ELF-1 (cell line): ENCODE measurements at places on chromosomes 2 and 18.

DNA sequence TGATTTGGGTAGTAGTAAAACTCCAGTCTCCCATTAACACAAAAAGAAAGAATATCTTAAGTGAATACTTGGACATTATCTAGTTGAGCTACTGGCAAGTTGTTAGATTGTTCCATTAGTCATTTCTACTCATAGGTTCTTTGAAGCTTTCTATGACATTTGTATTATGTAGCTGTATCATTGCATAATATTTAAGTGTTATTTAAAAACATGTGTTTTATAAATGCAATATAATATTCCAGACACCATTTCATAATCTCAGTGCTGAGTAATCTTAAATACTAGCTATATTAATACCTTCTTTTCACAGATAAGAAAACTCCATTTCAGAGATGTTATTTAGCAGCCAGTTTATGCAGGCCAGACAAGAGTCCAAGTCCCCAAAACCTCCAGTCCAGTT lies 271.9 kb downstream of the NCKAP5 start:
- DNase-seq = no peak

GRCh38 chr2:68590702-68591101 lies 52.7 kb upstream of the PROKR1 start:
- no peak for DNase-seq

DNA sequence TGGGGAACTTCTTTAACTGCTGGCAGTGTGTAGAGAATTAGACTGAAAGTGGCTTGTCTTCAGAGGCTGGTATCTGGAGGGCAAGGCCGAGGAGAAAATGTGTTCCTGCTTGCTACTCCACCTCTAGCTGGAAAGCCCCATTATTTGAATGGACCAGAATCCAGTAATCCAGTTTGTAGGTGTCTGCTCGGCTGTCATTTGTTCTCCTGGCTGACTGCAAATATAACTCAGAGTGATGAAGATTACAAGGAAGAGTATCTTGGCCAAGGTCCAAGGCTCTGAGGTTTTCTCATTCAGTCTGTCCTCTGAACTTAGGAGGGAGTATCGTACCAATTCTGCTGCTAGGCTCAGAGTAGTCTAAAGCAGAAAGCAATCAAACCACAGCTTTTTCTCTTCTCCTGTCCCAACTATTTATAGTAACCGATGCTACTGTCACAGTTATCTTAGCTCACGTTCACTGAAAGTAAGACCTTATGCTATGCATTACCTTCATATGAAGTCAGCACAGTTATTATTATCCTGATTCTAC lies 228.6 kb downstream of the SETBP1 start:
- DNase-seq = no peak

DNA sequence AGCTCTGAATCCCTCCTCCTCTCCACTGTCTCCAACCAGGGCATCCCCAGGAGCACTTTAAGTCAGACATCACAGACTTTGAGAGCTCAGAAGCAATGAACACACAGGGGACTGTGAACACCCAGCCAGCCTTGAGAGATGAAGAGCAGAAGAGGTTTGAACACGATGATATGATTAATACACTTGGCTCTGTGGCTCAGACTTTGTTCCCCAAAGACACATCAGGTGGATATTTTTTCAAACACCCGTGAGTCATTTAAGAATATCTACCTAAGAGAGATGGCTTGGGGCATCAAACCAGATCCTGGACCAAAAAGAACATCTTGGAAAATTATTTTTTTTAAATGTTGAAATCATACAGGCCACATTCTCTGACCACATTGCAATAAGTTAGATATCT lies 134.9 kb upstream of the OTOS start:
- DNase-seq = no peak

GRCh38 chr2:216222650-216223352 lies 113.7 kb downstream of the XRCC5 start:
- DNase-seq = no peak

DNA sequence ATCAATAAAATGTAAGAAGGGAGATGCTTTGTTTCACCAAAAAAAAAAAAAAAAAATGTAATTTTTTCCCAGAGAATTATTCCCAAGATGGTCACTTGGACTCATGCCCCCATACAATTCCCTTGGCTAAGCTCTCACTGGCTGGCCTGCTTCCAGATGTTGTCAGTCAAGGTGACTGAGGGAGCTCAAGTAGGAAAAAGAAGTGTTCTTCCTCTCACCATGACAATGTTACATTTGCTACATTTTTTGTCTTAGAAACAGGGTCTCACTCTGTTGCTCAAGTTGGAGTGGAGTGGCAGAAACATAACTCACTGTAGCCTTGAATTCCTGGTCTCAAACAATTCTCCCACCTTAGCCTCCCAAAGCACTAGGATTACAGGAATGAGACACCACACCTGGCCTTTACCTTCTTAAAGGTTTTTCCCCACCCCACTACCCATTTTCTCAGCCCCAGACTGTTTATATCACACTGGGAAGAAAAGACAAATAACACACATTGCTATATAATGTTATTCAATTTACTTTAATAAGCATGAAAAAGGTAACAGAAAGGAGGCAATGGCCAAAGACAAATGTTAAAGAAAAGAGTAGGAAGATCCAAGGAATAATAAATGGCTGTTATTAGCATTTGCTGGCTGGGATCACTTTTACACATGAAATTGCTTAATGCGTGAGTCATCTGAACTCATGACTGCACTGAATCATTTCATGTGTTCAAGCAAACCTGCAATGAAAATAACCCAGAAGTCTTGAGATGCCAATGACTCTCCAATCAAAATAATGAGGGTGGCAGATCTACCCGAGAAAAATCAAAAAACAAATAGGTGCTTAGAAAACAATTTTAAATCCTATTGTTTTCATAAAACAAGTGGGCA lies 45.2 kb downstream of the ACVR1 start:
- DNase-seq = no peak

DNA sequence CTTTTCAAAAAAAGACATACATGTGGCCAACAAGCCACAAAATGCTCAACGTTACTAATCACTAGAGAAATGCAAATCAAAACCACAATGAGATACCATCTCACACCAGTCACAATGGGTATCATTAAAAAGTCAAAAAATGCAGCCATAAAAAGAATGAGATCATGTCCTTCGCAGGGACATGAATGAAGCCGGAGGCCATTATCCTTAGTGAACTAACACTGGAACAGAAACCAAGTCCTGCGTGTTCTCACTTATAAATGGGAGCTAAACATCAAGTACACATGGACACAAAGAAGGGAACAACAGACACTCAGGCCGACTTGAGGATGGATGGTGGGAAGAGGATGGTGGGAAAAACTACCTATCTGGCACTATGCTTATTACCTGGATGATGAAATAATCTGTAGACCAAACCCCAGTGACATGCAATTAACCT lies 17.8 kb upstream of the ATL2 start:
- DNase-seq = no peak

DNA sequence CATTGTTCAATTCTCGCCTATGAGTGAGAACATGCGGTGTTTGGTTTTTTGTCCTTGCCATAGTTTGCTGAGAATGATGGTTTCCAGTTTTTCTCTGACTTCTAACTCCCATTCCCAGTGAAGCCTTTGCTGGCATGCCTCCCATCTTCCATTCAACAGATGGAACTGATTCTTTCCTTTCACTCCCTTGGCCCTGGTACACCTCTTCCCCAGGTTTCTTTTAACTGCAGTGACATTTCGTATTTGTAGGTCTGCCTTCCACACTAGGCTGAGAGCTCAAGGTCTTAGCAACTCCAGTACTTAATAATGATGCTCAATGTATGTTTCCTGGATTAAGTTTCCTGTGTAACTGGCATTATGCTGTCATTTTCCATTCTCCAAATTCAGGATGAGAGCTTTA lies 48.5 kb downstream of the GAREM1 start:
- DNase-seq = no peak

GRCh38 chr18:8889489-8889888 lies 184.1 kb downstream of the MTCL1 start:
- no peak for DNase-seq

- DNase-seq = no peak
These were observed 670.8 kb upstream of the FANCL start for GRCh38 chr2:58911877-58912276.

- no peak for DNase-seq
These were observed 147.0 kb downstream of the TWIST2 start for GRCh38 chr2:238994876-238995275.
